ENCODE measurements at places on chromosomes 4 and X. TPM values are rescaled to one million over a fixed set of nuclear protein-coding genes. Genes with fewer than 3 reads are reported as not detected.

Gene FAAH2
- total RNA-seq, result 0.28 TPM

DNA sequence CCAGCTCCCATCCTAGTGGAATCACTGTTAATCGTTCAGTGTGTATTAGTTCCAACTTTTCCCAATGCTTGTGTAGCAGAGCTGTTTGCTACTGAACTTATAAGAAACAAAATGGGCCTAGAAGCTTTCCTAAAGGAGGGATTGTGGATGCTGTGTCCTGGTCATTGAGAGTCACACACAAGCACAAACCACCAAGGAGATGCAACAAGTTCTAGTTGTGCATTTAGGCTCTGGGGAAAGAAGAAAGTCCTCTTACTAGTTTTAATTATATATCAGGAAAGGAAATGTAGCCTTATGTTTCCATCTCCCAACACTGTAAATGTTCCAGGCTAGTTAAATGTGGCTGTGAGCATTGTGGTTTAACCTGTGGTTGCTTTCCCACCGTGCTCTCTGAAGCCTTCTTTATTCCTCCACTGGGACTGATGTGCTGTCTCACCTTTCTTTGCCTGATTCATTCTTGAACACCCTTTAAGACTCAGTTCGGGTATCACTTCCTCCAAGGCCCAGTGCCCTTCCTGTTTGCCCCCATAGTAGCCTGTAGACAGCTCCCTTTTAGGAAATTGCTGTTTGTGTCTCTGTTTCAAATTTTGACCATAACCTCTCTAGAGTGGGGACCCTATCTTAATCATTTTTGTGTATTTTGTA lies 34.3 kb downstream of the ATP10D start:
- no peak for DNase-seq

DNA sequence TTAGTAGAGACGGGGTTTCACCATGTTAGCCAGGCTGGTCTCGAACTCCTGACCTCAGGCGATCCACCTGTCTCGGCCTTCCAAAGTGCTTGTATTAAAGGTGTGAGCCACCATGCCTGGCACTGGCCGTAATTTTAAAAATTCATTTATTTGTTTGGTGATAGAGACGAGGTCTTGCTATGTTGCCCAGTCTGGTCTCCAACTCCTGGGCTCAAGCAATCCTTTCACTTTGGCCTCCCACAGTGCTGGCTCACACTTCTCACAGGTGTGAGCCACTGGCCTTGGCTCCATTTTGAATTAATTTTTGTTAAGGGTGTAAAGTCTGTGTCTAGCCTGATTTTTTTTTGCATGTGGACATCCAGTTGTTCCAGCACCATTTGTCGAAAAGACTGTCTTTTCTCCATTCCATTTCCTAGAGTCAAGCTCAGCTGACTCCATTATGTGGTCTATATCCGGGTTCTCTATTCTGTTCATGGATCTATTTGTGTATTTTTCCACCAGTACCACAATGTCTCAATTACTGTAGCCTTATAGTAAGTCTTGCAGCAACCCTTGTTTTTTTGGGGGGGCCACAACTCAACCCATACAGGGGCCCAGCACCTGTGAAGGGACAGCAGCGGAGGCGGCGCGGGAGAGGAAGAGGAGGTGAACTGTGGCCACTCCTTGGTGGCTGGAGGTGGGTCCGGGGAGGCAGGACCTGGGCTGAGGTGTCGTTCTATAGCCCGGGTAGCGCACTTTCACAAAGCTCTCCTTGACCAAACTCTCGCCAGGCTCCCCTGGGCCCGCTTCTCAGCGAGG lies 1.5 kb upstream of the NSD2 start:
- no peak for DNase-seq

GRCh38 chr4:85611661-85612060 lies 136.7 kb downstream of the ARHGAP24 start:
- DNase-seq, result no peak

Data from endothelial cell of umbilical vein (primary cell).